ENCODE measurements at places on chromosomes 12 and 14.

DNA sequence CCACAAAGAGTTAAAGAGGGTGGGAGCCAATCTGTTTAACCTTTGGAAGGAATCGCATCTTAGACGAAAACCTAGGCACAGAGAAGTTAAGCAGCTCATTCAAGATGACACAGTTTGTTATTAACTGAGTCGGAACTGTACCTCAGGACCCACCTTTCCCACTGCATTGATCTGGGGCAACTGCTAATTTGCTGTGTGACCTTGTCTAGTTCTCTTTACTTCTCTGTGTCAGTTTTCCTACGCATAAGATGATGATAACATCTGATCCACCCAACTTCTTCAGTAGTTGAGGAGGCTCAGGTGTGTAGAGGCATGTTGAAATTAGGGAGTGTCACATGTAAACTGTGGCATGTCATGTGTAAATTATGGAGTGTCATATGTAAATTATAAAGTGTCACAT, 186.2 kb downstream of the ZFP36L1 start:
- no peak for DNase-seq

GRCh38 chr14:21703357-21704326, 30.0 kb upstream of the OR4E1 start:
- no peak for DNase-seq

GRCh38 chr12:93794738-93795137, 117.6 kb downstream of the CRADD start:
- no peak for DNase-seq

DNA sequence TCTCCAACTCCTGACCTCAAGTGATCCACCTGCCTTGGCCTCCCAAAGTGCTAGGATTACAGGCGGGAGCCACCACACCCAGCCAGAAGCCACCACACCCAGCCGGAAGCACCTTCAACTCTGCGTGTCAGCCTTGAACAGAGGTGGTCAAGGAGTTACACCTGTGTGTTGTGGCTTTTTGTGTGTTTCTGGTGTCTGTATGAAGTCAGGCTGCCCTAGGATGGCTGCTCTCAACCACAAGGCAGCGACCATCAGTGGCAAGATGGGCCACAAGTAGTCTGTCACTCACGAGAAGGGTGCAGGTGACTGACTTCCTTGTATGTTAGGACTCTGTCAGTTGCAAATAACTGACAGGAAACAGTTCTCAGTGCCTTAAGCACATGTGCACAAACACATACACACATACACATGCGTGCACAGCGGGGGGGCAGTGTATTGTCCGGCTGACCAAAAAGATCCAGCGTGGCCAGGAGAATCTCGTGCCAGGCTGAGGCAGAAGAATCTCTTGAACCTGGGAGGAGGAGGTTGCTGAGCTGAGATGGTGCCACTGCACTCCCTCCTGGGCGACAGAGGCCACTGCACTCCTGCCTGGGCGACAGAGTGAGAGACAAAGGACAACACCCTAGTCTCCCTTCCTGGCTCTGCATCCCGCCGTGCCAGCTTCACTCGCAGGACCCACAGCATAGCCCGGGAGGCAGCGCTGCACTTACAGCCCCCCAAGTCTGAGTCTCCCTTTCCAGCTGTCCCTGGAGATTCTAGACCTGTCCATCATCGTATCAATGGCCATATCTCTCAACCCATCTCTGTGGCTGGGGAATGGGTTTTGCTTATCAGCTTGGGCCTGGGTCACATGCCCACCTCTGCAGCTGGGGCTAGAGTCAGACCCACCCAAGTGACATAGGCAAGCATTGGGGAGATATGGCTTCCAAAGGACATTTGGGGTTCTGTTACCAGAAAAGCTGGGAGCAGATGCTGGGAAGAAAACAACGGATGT, 13.7 kb downstream of the P2RX4 start:
- no peak for DNase-seq

- DNase-seq: no peak
Observed at GRCh38 chr12:62769076-62769619, 165.8 kb downstream of the PPM1H start.

GRCh38 chr14:29161593-29161992, 395.0 kb downstream of the FOXG1 start:
- DNase-seq: no peak

GRCh38 chr12:122876731-122877130, 19.2 kb downstream of the VPS37B start:
- no peak for DNase-seq

DNA sequence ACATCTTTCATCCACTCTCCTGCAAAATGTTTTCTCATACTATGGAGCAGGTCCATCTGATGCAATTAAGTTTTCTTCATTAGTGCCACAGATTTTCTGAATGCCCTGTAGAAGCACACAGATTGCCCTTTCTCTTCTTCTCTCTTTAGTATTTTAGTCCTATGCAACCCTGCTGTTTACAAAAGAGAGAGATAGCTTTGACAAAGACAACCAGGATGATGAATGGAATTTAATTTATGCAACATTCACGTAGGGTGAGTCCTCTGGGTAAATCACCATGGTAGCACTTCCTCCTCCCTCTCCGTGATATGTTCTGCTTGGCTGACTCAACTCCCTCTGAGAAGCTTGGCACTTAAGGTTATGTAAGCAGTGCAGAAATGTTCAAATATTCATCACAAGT, 400.9 kb upstream of the PDE3A start:
- DNase-seq: no peak

- DNase-seq: no peak
Observed at GRCh38 chr14:105123064-105123665, 45.4 kb downstream of the JAG2 start.

GRCh38 chr12:8692573-8692972, 5.2 kb upstream of the RIMKLB start:
- no peak for DNase-seq

- DNase-seq: no peak
Observed at GRCh38 chr12:67797753-67798152, 149.2 kb downstream of the DYRK2 start.

GRCh38 chr12:109695416-109695815, 18.2 kb upstream of the FAM222A start:
- DNase-seq: no peak

DNA sequence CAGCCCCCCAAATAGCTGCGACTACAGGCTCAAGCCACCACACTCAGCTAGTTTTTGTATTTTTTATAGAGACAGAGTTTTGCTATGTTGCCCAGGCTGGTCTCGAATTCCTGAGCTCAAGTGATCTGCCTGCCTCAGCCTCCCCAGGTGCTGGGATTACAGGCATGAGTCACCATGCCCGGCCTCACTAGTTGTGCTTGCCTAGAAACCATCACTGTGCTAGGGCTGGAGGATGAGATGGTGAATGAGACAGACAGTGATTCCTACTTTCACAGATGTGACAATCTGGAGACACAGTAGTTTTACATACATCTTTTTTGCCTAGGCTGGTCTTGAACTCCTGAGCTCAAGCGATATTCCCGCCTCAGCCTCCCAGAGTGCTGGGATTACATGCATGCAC, 7.5 kb upstream of the MSI1 start:
- no peak for DNase-seq

- no peak for DNase-seq
Observed at GRCh38 chr14:31828946-31829868, 247.9 kb upstream of the ARHGAP5 start.

- DNase-seq: peak; percentile 35
Observed at GRCh38 chr12:26340649-26341048, 145.3 kb downstream of the SSPN start.

DNA sequence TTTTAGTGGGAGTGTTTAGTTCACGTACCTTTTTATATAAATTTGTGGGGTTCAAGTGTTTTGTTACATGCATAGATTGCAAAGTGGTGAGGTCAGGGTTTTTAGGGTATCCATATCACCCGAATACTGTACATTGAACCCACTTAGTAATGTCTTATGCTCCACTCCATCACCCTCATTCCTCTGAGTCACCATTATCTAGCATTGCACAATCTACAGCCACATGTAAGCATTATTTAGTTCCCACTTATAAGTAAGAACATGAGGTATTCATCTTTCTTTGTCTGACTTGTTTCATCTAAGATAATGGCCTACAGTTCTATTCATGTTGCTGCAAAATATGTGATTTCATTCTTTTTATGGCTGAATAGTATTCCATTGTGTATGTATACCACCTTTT, 583.7 kb upstream of the LRFN5 start:
- DNase-seq: no peak

DNA sequence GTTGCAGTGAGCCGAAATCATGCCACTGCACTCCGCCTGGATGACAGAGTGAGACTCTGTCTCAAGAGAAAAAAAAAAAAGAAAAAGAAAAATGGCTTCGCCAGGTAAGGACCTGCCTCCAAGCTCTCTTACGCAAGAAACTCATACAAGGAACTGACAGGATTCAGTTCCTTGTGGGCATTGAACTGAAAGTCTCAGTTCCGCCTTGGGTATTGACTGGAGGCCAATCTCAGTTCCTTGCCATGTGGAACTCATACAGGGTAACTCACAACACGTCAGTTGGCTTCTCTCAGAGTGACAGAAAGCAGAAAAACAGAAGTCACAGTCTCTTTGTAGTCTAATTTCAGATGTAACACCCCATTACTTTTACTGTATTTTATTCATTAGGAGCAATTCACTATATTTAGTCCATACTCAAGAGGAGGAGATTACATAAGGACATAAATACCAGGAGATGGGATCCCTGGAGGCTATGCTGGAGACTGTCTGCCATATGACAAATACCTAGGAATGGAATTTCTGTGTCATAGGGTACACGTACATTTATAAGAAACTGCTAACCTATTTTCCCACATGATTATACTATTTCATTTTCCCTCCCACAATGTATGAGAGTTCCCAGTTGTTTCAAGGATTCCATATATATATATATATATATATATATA, 11.4 kb upstream of the NOPCHAP1 start:
- peak; percentile 94 for DNase-seq

DNA sequence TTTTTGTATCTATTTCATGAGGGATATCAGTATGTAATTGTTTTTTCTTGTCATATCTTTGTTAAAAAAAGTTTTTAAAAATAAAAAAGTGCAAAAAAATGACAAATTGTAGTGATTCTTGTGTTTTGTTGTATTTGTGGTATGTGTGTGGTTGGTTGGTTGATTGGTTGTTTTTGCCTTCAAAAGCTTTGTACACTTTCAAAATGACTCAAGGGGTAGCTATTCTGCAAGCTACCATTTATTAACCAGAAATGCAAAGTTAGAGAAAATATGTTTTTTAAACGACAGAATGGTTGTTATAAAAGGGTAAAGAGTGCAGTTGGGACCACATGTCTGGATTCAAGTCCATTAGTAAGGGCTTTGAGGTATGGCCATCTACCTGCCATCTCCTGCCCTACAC, 119.3 kb downstream of the SLC35F4 start:
- DNase-seq: no peak

DNA sequence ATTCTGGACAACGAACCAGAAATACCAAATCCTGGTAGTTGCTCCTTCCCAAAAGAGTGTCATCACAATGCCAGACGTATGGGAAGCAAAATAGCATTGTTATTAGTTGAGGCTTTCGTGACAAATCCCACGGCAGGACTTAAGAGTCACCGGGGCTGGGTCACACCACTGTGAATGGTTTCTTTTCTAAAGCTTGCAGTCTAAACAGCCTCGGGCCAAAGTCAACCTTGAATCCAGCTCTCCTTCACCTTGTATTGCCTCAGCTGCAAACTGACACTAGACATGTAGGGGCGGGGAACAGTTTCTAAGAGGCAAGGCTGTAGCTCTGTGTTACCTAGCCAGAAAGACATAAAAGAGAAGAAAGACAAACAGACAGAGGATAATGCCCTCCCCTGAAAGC, 734.8 kb downstream of the MED13L start:
- DNase-seq: no peak

- DNase-seq: no peak
Observed at GRCh38 chr12:130704606-130705005, 11.5 kb downstream of the RIMBP2 start.

GRCh38 chr14:51668870-51669269, 17.2 kb downstream of the FRMD6 start:
- DNase-seq: no peak

- DNase-seq: no peak
Observed at GRCh38 chr12:24467226-24467625, 481.7 kb downstream of the BCAT1 start.

DNA sequence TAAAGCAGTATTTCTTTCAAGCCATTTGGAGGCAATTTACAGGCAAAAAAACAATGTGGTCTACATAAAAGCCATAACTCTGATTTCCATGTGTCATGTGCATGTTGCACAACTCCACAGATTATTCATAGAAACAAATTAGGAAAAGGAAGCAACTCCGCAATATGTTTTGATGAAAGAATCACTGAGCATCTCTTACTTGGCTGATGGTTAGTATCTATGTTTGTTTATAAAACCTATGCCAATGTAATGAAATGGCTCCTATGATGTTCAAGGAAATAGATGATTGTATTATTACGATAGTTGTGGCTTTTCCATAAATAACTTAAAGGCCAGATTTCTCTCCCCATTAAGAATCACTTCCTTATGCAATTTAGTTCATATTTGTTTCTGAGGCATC, 373.7 kb downstream of the CCDC91 start:
- DNase-seq: no peak

DNA sequence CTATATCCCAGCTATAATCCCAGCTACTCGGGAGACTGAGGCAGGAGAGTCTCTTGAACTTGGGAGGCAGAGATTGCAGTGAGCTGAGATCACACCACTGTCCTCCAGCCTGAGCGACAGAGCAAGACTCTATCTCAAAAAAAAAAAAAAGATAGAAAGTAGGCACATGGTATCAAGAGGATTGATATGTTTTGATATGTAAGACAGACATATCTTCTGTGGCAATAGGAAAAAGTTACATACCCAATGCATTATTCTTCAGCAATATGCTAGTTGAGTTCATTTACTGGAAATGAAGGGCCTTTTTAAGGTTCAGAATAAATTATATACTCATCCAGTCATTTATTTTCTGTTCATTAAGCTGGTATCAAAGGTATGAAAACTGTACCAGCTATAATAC, 393.4 kb downstream of the GLT1D1 start:
- no peak for DNase-seq

DNA sequence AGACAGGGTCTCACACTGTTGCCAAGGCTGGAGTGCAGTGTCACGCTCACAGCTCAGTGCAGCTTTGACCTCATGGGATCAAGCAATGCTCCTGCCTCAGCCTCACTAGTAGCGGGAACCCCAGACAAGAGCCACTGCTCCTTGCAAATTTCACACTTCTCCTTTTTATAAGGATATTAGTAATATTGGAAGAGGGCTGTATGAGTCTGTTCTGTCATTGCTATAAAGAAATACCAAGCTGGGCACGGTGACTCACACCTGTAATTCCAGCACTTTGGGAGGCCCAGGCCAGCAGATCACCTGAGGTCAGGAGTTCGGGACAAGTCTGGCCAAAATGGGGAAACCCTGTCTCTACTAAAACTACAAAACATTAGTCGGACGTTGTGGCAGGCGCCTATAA, 12.9 kb upstream of the ORAI1 start:
- no peak for DNase-seq

GRCh38 chr14:100654025-100654813, 67.0 kb upstream of the BEGAIN start:
- no peak for DNase-seq

- DNase-seq: no peak
Observed at GRCh38 chr12:41486718-41487117, 298.6 kb downstream of the PDZRN4 start.

DNA sequence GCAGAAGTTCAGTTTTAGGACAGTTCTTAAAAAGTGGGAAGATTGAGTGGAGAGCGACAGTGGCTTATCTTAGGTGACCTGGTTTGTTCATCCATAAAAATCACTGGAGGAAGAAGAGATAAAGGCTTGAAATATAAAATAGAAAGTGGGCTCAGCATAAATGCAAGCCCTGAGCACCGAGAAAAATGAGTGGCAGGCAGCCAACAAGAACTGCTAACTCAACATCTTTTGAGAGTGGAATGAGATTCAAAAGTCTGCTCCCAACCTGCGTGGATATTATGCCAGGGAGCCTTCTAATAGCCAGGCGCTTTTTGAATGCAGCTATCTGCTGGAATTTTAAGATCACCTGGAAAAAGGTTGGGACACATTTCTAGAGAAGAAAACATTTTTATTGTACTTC, 666.5 kb downstream of the FLRT2 start:
- no peak for DNase-seq

Data from GM12864 (cell line).